ENCODE measurements at places on chromosomes 3 and 15.

DNA sequence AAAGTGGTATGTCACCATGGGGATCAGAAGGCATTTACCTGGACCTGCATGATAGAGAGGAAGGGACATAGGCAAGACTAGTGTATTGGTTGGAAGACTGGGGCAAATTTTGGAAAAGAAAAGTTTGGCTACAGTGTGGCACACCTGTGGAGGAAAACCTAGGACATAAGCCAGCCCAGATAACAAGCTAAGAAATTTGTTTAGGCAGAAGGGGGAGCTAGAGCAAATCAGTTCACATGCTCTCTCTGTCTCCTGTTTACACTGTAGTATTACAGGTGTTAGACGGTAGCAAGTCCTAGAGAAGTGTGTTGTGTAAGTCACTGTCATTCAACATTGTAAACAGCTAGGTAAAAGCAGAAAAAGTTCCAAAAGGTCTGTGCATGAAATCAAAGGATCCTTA is 11.9 kb upstream of the ALDH1A2 start:
- DNase-seq = no peak

DNA sequence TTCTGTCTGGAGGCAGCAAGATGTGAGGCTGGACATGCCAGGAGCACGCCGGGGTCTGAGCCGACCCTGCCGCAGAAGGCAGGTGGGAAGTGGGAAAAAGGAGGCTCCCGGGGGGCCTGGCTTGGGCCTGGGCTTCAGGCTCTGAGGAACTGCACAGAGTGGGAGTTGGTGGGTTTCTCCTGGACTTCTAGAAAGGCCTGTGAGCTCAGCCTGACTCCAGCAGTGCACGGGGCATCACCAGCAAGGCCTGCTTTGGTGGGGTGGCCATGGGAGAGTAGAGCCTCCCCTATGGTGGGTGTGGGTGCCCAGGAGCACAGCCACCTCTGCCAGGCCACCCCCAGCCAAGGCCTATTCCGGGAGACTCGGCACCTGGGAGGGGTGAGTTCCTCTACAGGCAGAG is 18.1 kb upstream of the SLC41A3 start:
- DNase-seq = no peak

GRCh38 chr3:171574556-171575240 is 114.5 kb upstream of the TNIK start:
- no peak for DNase-seq

- peak; percentile 28 for DNase-seq
Measured at GRCh38 chr15:67917037-67917436, 77.2 kb upstream of the RNU6-1 start.

DNA sequence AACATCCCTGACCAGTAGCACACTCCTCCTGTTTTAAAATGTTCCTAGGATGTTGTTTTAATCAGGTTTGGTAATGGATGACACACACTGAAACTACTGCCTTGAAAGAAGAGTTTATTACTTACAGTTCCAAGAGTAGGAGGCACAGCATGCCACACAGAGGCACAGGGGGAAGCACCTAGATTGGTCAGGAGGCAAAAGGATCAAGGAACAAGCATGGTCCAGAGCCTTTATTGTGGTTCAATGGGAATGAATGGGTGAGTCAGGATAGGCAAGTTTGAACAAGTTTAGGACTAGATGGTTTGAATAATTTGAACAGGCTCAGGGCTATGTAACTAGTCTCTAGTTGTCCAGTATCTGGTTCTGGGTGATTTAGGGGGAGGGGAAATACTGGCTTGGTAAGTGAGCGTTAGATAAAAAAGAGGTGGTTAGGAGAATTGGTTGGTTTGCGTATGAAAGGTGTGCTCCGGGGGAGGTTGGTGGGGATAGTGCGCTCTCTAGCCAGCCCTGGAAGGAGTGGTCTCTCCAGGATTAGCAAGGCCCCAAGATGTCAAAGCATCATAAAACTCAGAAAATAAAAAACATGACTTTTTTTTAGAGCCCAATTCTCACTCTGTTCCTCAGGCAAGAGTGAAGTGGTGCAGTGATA is 35.1 kb downstream of the TMOD3 start:
- no peak for DNase-seq

GRCh38 chr3:100149130-100149529 is 34.8 kb upstream of the FILIP1L start:
- DNase-seq = no peak
